ENCODE measurements at places on chromosomes 3 and 15.

- DNase-seq, result no peak
Observed at GRCh38 chr3:29164825-29165224, 116.0 kb upstream of the RBMS3 start.

DNA sequence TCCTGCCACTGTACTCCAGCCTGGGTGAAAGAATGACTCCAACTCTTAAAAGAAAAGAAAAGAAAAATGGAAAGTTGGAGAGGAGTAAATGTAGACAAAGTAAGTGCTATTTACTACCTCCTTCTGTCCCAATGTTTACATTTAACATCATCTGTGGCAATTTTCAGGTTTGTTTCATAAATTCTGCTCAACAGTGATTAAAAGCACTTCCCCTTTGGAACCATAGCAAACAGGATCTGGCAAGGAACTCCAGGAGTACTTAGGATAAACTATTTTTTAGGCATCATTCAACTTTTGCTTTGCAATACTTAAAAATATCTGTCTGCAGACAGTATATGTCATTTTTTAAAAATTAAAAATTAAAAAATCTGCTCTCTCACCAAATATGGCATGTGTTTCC, 5.5 kb upstream of the CX3CR1 start:
- no peak for DNase-seq

GRCh38 chr15:89874926-89875564, 18.7 kb downstream of the AP3S2 start:
- DNase-seq, result peak; percentile 80

DNA sequence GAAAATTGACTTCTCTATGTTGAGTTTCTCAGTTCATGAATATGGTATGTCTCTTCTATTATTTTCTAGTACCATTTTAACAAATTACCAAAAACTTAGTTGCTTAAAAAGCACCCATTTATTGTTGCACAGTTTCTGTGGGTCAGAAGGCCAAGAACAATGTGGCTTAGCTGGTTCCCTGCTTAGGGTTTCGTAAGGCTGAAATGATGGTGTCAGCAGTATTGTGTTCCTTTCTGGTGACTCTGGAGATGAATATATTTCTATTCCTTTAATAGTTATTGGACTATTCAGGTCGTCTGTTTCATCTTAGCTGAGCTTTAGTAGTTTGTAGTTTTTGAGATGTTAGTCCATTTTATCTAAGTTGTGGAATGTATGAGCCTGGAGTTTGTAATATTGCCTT, 44.9 kb downstream of the IL1RAP start:
- DNase-seq, result no peak

DNA sequence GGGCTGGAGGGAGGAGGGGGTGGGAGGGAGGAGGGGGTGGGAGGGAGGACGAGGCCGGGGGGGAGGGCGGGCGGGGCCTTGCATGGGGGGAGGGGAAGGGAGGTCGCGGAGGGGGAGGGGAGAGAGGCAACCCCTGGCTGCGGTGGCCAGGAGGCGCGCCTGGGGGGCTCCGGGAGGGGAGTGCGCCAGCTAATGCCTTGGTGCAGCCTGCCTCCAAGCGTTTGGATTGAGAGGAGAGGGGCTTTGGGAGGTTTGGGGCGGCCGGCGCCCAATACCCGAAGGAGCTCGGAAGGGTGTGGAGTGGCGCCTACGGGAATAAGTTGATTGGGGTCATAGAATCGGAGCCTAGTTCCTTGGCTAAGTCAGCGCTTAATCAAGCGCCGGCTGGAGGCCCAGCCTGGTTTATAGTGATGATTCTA, 557 bp downstream of the TFG start:
- DNase-seq, result peak; percentile 20

- DNase-seq, result no peak
Observed at GRCh38 chr3:59780209-59780608, 730.4 kb upstream of the CFAP20DC start.

All from CD4-positive, alpha-beta T cell treated with Interleukin-6 at 100 ng/mL for 8 hours (primary cell).